GM13977 (cell line): ENCODE measurements at places on chromosomes 4 and X.

DNA sequence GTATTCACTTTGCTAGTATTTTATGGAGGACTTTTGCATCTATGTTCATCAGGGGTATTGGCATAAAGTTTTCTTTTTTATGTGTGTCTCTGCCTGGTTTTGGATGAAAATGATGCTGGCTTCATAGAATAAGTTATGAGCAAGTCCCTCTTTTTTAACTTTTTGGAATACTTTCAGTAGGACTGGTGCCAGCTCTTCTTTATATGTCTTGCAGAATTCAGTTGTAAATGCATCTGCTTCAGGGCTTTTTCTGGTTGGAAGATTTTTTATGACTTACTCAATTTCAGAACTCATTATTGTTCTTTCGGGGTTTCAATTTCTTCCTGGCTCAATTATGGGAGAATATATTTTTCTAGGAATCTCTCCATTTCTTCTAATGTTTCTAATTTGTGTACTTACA, 9.1 kb upstream of the CSN2 start:
- no peak for DNase-seq

DNA sequence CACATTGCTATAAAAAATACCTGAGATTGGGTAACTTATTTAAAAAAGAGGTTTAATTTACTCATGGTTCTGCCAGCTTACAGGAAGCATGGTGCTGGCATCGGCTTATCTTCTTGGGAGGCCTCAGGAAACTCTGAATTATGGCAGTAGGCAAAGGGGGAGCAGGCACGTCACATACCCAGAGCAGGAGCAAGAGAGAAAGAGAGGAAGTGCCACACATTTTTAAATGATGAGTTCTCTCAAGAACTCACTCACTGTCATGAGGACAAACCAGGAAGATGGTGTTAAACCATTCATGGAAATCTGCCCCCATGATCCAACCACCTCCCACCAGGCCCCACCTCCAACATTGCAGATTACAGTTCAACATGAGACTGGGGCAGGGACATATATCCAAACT, 10.0 kb upstream of the AFF1 start:
- no peak for DNase-seq

- DNase-seq: no peak
These were observed 262.4 kb downstream of the CAMK2D start for GRCh38 chr4:113499166-113499565.

DNA sequence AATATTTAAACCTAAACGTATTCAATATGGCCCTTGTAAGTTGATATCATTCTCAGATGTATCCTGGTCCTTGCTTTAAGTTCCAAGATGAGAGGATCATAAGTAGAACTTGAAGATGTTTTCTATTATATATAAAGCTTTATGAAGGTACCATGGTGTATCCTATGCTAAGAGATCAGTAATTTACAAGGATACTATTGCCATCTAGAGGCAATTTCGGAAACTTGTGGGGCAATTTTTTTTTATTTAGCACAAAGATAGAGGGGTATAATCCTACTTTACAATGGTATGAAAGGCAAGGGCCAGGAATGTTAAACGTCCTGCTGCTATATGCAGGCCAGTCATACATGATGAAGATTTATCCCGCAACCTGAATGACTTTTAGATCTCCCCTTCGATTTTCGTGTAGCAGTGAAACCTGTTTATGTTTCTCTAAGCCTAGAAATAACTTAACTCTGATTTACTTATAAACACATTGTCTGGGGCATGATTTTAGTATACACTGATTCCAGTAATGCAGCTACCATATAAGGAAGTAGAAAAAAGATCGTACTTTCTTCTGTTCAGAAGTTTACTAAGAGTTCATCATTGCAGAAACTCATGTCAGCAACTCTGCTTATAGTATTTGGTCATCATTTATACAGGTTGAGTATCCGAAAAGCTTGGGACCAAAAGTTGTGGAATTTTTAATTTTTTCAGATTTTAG, 2.6 kb downstream of the SLC25A31 start:
- DNase-seq: peak; percentile 77

DNA sequence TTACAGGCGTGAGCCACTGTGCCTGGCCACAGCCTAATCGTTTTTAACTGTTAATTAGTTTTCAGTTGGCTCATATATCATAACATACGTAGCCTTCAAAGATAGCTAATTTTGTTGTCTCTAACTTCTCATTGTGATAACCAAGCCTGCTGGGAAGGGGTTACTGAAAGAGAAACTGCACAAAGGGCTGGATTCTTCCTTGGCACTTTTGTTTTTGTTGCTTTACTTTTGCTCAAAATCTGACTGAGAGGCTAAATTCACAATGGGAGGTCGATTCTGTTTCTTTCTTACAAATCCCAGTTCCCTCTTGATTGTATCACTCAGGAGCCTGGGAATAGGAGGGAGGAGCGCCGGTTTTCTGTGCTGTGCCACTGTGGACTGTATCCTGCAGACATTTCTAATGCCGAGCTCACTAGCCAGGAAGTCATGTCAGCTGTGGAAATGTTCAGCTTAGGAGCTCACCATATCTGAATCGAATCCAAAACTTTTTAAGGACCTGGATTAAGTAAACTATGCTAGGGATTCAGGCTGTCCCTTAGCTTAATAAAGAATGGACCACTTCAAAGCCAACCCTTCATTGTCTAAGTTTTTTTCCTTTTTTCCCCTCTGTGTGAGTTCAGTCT, 120.5 kb upstream of the FAT1 start:
- no peak for DNase-seq

DNA sequence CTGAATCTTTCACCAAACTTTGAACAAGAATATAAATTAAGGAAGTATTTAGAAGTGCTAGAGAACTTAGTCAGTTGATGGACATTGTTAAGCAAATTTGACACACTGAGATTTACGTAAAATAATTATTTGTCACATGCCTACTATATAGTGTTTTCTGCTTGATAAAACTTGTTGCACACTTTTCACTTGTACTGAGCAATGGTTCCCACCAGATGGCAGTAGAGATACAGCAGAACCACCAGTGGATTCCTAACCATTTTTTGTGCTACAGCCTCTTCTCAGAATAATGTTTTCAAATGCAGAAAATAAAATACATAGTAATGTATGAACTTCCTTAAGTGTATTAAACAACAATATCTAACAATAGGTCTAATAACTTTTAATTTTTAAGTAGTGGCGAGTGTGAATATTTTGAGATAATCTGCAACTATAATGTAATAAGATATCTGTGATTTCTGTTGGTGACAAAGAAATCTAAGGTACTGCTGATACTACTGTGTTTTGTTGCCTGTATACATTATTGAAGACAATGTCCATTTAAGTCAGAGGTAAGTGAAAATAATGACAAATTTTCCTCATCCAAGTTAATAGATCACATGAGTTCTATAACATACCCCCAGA, 81.2 kb downstream of the APOOL start:
- peak; percentile 53 for DNase-seq

DNA sequence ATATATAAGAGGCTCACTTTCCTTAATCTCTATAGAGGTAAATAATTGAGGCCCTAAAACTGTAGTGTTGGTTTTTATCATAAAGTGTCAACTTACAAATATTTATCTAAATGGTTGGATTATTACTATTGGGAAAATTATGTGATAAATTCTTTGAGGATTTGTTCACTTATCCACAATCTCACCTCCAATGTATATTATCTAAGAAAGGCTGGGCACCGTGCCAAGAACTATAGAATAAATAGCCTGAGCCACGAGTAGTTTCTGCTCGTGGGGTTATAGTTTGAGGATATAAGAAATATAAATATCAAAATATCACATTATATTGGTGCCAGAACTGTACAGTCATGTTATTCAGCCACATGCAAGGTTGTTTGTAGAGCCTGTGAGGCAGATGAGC, 177.9 kb downstream of the VEGFC start:
- DNase-seq: no peak

DNA sequence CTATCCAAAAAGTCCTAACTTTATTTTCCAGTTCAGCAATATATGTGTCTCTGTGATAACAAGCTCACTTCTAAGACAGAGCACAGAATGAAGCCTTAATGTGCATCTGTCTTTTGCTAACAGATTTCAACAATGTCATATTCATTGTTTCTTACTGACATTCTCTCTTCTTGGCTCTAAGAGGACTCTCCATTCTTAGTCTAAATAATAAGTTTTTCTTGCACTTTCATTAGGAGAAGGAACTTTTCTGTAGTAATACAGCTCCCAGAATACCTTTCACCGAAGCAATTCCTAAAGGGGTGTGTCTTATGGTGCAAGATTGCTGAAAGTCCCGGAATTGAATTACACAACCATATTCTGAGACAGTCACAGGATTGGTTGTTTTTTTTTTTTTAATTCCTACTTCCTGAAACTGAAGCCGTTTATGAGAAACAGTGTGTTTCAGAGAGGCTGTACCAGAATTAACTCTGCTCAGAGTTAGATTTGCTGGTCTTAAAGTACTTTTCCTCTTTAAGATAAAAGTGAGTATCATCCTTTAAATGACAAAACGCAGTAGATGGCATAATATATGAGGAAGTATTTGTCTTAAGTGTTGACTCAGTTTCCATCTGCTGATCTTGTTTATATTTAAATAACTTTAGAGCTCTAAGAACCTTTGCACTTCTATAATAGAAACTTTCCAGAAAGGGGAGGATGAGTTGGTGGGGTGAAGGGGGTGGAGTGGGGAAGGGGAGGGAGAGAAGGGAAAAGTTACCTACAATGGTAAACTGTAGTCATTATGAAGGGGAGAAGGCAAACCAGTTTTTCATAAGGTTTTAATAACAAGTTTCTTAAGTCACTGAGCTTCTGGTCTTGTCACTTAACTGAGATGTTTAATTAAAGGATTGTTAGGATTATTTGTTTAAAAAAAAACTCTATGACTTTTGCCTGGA, at the start of gene ALPK1:
ALPK1 (plus strand) TSS at position 421 of the 932 bp plus-strand sequence.
- no peak for DNase-seq

DNA sequence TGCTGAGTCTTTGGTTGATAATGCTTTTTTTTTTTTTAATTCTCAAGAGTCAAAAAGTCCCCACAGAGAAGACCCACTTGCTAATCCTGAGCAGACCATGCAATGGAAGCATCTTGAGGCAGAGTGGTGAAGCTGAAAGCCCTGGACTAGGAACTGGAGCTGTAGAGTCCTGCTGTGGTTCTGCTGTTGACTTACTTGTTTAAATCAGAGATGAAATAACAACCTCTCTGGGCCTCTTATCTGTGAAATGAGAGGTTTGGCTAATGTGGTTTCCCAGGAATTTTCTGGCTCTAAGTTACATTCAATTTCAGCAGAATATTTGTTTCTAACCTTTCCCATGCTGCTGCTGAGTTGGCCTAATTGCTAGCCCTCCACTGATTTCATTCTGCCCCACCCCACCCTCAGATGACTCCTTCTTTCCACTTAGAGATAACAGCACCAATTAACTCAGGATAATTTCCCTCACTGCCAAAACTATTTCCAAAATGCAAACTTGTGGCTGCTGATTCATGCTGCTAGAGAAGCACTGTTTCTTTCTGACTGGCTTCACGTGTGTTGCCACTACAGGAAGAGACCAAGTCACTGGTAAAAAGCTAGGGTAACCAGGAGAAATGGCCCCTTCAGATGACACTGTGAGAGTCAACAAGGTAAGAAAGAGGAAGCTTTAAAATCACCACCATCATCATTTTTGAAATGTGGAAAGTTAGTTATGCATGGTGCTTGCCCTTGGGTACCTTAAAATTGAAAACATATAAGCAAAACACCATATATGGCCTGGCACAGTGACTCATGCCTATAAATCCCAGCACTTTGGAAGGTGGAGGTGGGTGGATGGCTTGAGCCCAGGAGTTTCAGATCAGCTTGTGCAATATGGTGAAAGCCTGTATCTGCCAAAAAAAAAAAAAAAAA, 326.4 kb downstream of the DCHS2 start:
- peak; percentile 9 for DNase-seq

DNA sequence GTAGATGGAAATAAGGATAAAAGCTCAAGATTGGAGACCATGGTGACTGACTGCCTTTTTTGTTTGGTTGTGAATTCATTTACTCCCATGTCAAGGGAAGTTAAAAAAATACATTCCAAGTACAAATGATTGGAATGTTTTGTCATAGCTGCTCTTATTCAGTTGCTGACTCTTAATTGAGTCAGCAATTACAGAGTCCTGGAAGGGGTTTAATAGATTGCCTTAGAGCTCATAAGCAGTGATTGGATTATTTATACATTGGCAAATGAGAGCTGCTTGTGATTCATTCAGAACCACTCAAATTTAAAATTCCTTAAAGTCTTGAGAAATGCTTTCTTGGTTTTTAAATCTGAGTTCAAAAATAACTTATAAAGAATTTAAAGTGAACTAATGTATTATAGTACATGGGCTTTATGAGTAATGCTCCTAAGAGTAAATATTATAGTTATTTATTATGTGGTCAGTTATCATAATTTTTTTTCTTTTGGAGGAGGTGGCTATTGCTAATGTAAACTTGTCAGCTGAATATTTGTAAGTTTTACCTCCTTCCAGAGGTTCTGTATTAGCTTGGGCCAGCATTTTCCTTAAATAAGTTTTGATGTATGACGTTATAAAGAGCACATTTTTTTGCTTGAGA, 13.6 kb downstream of the JADE1 start:
- DNase-seq: no peak

DNA sequence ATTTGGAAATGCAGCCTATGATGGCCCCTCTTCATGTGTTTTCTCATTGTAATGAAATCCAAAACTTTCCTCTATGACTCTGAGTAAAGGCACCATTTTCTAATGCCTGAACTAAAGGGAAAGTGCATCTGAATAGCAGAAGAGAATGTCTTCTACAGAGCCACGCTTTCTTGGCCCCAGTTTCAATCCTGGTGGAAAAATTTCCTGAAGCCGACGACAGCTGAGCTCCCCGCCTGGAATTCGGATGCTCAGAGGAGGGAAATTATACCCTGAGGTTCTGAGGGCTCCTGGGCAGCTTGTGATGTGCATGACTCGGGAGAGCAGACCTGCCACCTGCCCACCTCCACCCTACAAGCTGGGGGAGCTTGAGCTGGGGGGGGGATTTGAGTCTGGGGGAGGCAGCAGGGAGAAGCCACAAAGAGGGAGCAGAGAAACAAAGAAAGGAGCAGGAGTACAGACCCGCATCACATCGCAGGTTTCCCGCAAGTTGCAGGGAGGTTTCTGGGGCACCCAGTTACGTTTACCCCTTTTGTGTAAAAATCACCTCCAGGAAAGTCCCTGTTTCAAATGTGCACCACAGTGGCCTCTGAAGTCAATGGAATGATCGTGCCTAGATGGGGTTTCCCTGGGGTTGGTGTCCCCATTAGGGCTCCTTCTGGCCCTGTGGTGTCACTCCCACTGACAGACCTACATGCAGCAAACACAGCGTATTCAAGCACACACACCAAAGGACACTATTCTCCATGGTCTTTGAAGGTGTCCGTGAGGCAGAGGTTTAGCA, 145.6 kb upstream of the RBPJ start:
- DNase-seq: peak; percentile 55

- no peak for DNase-seq
These were observed 625 bp upstream of the GABRA4 start for GRCh38 chr4:46994007-46994405.
